BJ (cell line): ENCODE measurements at places on chromosomes 4 and X.

- DNase-seq, result no peak
Measured at GRCh38 chr4:38791010-38791409, 8.2 kb upstream of the TLR10 start.

DNA sequence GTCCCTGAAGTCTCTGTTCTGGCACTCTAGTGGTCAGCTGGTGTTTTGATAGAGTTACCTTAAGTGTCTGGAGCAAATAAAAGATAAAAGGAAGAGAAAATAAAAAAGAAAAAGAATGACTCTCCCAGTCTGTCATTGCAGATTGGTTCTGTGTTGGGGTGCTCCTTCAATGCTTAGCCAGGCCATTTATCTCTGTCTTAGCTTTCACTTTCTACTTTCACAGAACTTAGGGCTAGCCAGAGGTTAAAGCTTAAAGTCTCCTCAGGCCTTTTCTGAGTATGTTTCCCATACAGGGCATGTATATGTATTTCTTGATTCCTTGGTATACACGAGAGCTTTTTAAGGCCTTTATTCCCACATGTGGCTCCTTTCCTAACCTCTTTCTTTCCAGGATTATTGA is 83.1 kb upstream of the TEX13D start:
- no peak for DNase-seq

GRCh38 chr4:106450249-106450648 is 81.7 kb upstream of the GIMD1 start:
- DNase-seq, result no peak

DNA sequence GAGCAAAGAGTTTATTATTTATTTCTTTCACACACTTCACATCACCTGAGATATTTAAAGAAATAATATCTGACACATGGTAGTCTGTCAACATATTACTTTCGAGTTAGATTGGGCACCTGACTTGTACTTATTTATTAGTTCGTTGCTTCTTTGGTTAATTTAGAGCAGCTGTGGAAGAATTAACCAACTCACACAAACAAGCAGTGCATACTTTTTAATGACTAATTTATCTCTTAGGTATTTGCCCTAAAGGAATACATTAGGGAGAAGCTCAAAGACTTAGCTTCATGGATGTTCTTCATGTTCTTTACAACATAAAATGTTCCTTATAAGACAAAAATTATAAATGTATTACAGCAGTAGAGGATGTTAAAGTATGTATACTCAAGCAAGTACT is 242.9 kb downstream of the ARHGAP24 start:
- DNase-seq, result no peak

- DNase-seq, result no peak
Measured at GRCh38 chrX:4825550-4825949, 1112.1 kb upstream of the PRKX start.

DNA sequence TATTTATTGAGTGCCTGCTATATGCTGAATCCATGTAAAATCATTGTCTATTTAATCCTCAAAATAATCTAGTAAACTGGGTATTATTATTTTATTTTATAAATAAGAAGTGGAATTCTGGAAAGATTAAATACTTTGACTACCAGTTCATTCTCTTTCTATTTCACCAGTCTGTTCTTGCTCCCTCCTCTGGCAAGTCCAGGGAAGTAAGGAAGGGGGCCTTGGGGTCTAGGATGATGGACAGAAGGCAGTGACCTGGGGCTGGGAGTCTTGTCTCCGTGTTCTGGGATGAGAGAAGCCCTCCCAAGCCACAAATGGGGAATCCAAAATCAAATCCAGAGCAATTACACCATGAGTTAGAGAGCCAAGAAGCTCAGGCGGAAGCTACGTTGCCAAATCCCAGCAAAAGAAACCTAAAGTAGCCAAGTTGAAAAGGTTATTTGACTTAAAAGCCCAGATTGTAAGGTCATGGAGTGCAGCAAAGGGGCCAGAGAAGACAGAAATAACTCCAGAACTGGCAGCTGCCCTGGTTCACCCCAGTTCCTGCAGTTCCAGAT is 28.3 kb upstream of the PARM1 start:
- no peak for DNase-seq

- no peak for DNase-seq
Measured at GRCh38 chr4:29128810-29129209, 1591.4 kb upstream of the PCDH7 start.

- DNase-seq, result no peak
Measured at GRCh38 chr4:113336556-113336955, 287.1 kb downstream of the ANK2 start.

DNA sequence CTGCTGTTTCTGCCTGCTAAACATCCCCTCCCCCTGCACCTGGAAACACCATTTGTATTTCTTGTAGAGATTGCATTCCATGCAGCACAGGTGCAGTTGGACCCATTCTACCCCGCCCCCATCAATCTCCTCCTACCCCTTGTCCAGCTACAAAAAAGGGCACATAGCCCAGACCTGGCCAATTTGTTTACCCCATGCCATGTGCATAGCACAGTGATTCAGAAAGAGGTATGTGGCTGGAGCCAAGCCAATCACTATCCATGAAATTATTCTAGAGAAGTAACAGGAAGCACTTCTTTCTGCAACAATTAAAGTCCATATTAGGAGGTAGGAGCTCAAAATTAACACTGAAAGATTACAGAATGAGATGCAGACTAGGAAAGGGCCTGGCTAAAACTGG is 20.2 kb upstream of the TMEM184C start:
- DNase-seq, result peak; percentile 67

DNA sequence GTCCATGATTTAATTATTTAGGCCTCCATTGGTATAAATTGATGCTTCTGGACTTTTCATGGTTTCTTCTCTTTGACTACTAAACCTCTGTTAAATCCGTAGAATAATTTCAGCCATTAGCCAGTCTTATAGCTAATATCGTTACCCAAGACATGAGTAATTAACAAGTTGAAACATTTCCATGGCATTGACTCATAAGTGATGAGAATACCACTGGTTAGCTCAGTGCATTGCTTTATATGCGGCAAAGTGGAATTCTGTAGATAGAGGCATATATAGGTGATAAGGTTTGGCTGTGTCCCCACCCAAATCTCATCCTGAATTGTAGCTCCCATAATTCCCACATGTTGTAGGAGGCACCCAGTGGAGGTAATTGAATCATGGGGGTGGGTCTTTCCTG is 80.6 kb downstream of the VCX2 start:
- no peak for DNase-seq

DNA sequence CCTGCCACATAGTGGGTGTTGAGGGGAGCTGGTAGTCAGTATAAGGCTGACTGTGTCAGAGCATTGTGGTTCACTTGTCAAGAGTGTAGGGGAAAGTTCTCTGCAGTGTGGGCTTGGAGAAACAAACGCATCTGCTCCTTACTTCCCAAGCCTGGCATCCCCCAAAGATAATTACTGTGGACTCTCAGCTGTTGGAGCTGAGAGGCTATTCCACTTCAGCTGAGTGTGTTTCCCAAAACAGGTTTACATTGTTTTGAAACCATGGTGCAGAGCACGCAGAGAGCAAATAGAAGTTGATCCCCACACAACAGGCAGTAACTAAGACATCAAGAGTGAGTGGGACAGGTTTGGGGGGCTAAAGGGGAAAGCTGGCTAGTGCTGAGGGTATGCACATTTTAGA is 181.0 kb upstream of the EOLA2 start:
- no peak for DNase-seq

- no peak for DNase-seq
Measured at GRCh38 chr4:133323670-133324069, 174.6 kb downstream of the PCDH10 start.

DNA sequence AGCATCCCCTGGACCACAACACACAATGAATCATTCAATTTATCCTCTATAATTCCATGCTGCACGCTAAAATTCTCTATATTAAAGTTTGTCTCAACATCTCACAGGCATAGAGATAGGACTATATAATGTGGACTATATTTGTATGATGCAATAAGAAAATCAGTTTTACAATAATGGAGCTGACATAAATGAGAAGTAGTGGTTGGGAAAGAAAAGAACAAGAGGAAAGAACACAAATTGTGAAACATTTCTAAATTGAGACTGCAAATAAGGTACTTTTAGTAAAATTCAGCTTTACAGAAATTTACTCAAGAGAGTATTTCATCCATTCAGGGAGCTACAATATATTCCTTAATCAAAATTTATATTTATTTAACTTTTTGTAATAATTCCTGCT is 120.4 kb downstream of the ARAP2 start:
- no peak for DNase-seq

- DNase-seq, result no peak
Measured at GRCh38 chrX:124594017-124594651, 247.8 kb downstream of the SH2D1A start.

DNA sequence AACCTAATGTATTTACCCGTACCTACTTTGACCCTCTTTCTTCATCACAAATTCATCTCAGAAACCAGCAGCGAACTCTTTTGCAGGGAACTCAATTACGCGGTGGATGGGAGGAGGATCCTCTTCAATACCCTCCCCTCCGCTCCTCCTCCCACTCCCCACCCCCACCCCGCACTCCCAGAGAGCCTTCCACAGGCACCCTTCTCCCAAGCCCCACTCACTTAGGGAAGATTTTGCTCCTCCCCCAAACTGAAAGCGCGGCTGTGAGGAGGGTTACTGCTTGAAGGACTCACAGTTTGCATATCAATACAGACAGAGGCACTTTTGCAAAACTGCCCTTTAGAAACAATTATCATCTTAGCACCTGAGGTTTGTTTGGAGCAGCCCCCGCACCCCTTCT is 960 bp upstream of the IL1RAPL1 start:
- DNase-seq, result no peak

GRCh38 chr4:83083925-83084475 is 30.5 kb downstream of the PLAC8 start:
- DNase-seq, result no peak

GRCh38 chrX:13007519-13008188 is 32.7 kb downstream of the TMSB4X start:
- DNase-seq, result no peak

- no peak for DNase-seq
Measured at GRCh38 chr4:88021824-88022223, 14.4 kb downstream of the PKD2 start.

- DNase-seq, result no peak
Measured at GRCh38 chrX:133813971-133814370, 171.4 kb downstream of the GPC3 start.

- no peak for DNase-seq
Measured at GRCh38 chr4:105572296-105572695, 19.9 kb downstream of the ARHGEF38 start.

DNA sequence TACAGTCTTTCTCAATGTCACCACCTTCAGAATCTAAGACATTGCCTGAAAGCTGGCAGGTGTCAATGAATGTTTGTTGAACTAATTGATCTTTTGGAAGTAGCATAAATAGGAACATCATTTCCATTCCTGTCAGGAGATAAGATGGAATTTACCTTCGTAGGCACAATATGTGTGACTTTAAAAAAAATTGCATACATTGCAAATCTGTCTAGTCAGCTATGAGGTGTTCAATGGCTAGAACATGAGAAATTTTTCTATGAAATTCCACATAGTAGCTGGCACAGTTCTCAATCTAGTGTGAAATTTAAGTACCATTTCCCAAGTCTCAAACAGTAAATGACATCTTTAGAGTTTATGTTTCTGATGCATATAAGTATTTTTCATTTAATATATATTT is 10.3 kb downstream of the PAGE2 start:
- DNase-seq, result no peak

DNA sequence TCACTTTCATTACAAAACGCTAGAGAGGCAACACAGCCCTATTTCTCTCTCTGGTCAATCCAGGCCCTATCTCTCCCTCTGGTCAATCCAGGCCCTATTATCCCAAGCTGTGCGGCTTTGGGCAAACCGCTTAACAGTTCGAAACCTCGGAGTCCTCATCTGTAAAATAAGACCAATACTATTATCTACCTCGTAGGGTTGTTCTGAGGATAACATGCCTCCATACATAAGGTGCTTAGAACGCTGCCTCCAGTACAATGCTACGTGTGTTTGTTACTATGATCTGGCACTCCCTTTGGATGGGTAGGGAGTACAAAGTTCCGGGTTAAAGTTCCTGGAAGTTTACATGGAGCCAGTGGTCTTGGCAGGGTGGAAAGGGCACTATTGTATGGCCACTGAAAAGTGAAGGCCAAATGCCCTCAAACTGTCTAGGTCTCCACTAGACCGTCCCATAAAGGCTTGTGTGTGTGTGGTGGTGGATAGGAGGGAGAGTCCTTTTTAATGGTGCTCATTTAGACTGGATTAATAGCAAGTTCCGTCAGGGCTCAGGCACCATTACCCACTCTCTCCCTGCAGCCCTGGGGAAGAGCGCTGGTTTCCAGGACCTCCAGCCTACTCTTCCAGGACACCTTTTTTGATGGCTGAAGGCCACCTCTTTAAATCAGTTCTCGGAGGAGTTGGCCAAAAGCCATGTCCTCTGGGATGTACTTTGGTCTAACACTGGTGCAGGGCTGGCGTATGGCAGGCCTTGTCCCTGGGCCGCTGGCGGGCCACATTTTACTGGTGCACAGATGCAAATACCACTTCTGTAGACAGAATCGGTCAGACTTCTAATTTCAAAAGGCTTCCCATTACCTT is 75.6 kb upstream of the BCOR start:
- DNase-seq, result no peak

DNA sequence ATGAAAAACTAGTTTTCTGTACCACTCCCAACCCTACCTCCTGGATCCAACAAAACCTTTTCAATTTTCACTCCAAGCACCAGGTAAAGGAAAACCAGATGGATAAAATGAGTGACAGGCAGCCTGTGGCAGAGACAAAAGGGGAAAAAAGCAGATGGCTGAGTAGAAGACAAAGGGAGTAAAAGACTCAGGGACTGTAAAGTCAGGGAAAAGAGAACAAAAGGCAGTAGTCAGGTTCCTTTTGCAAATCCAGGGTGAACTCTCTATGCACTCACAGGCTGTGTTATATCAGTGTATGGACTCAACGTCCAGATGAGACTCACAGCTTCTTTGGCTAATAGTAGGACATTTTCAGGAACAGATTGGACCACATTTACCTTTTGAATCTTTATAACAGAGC is 54.2 kb downstream of the QRFPR start:
- no peak for DNase-seq

DNA sequence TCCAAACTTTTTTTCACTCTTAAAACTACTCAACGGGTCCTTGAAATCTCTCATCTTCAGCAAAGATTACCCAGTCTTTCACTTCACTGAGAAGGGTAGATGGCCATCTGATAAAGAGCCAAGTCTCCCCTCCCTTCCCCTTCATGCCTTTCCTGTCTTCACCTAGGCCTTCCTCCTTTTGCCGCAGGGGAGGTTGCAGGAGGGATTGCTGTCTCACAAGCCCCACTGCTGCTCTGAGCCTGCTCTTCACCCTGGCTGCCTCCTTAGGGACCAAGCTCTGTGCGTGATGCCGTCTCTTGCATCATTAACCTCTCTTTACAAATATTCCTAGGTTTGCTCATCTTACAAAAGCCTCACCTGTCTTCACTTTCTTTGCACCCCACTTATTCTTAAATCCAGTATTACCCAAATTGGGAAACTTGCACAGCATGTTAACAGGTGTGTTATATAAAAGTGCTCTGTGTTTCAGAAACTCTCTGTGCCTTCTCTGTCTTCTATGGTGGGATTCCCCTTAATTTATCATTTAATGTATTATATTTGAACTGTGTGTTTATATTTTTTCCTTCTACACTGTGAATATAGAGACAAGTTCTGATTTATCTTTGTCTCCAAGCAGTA is 3.8 kb downstream of the ZFX start:
- no peak for DNase-seq
